ENCODE measurements at places on chromosomes 2 and 18.

GRCh38 chr18:4908328-4908727 is 288.7 kb downstream of the AKAIN1 start:
- no peak for DNase-seq

DNA sequence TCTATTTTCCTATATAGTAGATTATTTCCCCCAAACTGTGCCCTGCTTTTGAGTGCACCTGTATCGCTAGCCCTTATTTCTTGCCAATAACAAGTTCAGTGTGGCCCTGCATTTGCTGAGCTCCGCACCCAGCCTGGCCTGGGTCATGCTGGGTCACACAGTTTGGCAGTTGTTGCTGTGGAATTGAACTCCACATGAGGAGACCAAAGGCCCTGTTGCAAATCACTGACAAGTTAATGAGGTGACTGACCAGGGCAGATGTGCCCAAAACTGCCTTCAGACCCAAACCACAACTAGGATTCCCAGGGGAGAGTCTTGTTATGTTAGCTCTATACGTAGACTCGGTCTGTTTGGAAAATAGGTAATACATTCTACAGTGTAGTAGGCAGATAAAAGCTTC is 31.0 kb downstream of the COL4A4 start:
- no peak for DNase-seq

GRCh38 chr18:62338446-62339105 is 13.5 kb downstream of the TNFRSF11A start:
- DNase-seq, result no peak

DNA sequence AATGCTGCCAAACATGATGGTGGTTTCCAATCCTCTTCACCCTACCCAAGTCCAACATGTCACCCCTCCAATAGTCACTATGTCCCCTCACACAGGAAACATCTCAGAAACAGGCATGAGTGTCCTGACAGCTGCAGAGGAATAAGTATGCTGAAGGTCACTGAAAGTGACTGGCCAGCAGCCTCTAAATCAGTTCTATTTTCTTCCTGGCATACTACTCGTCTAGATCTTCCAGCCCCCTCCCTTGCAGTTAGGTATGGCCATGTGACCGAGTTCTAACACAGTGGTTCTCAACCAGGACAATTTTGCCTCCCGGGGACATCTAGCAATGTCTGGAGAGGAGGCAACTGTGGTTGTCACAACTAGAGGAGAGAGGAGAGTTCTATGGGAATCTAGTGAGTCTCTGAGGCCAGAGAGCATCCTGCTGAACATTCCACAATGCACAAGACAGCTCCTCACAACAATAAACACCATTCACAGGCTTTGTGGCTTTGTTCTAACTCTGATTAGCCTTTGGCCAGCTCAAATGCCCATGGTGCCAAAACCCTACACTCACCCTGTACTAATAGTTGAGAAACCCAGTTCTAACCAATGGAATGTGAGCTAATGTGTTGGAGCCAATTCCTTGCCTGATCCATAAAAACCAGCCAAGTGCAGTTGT is 12.6 kb upstream of the ID2 start:
- DNase-seq, result no peak

DNA sequence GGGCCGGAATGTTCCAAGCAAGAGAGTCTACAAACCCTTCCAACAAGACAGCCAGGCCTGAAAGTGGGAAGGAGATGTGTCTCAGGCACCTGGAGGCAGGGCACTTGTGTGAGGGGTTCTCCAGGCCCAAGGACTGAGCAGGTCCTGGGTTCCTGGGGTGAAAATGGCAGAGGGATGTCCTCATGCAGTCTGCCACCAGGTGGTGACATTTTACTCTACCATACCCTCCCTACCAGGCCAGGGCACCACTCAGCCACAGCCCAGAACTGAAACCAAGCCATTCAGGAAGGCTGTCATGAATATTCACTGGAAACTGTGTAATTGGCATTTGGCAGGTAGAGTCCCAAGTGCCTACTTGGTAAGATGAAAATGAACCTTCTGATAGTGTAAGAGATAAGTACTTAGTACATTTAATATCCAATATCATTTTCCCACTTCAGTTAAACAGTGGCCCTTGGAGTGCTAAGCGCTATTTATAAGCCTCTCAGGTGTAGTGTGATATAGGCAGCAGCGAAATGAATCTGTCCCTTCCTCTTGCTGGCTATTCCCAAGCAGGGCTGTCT is 185.1 kb downstream of the MYO5B start:
- DNase-seq, result no peak

DNA sequence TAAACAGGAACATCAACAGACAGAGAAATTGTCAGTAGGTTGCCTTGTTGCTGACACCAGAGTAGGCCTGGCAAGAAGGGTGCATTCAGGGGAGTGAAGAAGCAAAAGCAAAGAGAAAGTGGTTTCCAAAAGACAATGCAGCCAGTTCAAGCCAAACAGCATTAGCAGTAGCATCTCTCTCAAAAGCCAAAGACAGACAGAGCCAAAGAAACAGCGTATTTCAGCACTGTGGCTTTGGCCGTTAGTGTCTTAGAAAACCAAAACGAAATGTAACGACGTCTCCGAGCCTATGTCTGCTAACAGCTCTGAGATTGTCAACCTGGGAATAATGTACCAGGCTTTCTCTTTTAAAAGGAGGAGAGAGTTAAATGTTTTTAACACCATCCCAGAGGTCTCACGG is 178.6 kb downstream of the NRP2 start:
- DNase-seq, result no peak

All from effector memory CD4-positive, alpha-beta T cell (primary cell).